ENCODE measurements at places on chromosomes 3 and 15.

DNA sequence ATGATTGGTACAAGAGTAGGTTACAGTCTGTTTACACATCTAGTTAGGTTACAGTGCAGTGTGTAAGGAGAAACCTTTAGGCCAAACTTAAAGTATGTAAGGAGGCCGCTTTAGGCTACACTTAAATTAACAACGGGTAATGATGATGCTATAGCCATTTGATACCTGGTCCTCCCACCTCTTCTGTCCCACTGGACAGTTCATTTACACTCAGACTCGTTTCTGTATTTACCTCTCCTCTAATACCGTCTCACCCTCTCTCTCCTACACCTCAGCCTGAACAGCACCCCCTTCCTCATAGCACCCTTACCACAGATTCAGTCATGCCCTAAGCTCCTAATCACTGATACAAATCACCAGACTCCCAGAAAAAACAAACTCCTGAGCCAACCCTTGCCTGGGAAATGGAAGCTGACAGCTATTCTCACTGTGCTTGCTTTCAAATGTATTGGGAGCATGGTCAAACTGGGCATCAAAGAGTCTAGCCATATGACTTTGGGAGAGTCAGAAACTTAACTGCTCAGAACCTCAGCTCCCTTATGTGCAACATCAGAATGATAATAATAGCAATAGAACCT lies 241.3 kb upstream of the SETMAR start:
- no peak for DNase-seq

DNA sequence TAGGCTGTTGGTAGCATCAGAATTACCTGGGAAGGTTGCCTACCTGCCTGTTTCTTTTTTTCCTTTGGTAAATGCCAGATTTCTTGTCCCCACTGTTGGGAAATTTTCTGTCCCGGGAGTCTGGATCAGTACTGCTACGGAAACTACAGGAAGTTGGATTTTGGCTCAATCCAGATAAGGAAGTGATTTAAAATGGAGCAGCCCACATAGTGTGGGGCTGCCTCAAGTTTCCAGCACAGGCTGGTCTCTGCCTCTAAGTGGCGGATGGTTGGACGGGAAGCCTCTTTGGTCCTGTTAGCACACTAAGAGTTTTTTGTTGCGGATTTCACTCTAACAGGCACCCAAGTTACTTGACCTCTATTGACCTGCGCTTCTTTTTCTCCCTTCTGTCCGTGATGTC lies 54.7 kb downstream of the EEFSEC start:
- DNase-seq: no peak

DNA sequence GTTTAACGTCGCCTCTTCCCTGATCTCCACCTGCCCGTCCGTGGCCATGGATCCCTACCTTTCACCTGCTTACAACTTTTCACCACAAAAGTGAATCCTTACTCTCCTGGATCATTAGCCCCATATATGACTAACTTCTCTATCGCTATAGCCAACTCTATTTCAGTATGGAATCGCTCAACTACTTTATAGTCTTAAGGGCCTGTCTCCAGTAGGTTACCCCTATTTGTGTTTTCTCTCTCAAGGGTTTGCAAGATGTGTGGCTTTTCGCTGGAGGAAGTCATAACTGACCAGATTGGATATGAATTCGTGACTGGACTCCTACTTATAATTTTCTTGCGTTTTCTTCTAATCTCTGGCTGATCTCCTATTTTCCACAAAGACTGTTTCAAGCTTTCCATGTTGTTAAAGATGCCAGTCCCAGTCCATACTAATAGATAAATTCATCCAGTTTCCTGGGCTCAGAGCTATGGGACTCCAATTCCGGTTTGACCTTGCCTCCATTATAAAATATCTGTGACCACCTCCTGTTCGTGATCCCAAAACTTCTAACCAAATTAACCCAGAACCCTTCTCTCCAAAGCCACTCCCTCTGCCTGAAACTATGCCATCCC lies 1.3 kb upstream of the STAG1 start:
- DNase-seq: peak; percentile 60

DNA sequence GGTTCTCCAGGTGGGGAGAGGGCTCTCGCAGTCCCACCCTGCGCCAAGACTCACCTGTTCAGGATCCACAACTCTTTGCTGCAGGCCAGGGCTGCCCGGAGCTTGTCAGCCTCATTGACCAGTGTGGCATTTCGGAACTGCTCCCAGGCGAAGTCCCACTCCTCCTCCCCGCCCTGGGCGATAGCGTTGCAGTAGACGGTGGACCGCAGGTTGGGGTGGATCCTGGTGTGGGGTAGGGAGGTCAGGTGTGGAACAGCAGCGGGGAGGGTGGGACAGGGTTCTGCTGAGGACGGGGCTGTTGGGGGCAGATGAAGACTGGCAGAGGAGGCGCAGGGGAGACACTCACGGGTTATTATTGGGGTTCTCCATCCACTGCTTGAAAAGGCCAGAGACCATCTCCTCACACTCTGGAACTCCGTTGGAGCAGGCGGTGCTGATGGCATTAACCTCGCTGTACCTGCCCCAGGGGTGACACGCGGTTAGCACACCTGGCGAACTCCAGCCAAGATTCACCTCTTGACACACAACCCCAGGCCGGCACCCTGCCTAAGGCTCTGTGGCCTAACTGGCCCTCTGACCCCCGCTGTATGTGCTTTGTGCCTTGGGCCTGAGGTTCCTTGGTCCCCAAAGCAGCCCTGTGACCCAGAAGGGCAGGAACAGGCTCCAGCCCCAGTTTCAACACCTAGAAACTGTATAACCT lies 16.1 kb downstream of the MESP2 start:
- DNase-seq: no peak

DNA sequence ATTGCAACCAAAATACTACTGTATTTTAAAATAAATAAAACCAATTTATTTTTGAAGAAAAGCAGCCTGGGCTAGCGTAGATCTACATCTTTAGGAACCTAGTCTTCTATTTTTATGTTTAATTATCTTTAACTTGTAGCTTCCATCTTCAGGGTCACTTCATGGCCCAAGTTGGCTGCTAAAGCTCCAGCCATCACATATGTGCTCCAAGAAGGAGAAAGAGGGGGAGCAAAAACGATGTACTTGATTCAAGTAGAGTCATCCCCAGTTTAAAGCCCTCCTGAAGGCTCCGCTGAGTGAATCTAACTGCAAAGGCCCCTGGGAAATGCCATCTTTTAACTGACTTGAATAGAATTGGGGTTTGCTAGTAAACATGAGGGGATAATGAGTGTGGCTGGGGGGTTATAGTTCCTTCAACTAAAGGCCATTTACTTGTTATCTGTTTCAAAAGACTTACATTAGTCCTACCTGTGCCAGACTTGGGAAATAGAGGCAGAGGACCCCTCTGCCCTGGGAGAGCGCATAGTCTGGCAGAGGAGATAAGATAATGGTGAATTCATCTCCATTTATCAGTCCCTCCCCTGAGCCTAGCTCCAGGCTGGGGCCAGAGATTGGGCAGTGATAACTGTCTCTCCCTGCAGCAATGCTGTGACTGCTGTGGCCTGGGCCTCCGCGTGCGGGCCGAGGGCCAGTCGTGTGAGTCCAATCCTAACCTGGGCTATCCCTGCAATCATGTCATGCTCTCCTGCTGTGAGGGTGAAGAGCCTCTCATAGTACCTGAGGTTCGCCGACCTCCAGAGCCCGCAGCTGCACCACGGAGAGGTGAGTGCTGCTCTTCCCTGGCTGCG lies 64.6 kb downstream of the FBLN2 start:
- DNase-seq: no peak

DNA sequence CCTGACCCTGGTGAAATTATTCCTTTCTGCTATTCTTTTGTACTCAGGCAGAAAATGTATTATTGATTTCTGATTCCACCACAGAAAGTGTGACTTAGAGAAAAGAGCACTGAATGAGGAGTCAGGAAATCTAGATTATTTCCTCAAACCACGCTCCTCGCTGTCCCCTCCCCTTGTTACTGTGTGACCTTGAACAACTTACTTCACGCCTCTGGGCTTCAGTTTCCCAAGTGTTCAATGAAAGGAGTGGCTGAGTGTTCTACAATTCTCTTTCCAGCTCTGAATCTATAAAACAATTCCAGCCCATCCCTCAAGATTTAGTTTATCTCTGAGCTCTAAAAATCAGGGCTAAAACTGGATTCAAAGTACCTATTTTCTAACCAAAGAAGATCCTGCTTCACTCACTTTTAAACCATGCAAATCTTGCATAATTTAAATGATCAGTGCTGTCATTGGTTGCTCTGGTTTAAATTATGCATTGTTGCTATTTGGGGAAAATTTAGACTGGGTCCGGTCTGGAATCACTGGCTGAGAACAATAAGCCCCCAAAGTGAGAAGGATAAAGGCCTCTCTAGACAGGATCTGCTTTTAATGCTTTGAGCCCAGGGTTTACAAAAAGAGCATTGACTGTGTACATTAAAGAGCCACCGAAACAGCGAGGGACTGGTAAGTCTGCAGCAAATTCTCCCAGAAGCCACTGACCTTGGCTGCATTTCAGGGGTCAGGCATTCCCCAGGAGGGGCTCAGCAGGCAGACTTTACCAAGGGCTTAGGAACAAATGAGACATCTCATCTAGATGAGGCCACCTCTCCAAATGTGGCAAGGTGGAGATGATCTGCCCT lies 3.2 kb downstream of the TNIK start:
- DNase-seq: no peak

DNA sequence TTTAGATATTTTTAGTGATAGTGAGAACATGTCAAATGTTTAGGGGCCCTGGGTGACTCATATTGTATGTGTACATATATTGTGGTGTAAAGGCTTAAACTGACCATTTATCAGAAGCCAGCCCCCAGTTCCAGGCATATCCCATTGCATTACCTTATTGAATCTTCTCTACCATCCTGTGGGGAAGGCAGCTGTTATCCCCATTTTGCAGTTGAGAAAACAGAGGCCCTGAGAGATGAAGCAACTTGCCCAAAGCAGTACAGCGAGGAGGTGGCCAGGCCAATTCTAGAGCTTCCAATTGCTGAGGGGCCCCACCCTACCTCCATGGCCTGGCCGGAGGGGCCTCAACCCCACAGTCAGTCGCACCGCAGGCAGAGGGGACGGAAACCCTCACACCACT lies 47.9 kb downstream of the ZNF710 start:
- DNase-seq: no peak

- DNase-seq: no peak
These were observed 40.5 kb downstream of the CCNL1 start for GRCh38 chr3:157119369-157119951.

DNA sequence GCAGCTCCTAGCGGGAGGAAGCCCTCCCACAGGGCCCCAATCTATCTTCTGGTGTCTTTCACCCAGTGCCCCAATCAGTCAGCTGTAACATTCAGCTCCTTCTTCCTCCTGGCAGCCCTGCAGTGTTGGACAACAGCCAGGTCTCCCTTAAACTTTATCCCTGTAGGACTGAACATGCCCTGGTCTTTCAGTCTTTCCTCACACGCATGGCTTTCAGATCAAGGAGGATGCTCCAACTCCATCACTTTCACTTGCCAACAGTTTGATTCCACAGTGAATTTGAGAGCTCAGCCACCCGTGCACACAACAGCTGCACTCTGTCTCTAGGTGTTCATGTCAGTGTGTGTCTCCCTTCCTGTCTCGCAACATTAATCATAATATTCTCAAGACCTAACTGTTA lies 28.5 kb upstream of the LRRC34 start:
- DNase-seq: peak; percentile 2

GRCh38 chr3:42430781-42431532 lies 20.5 kb upstream of the LYZL4 start:
- DNase-seq: no peak

- DNase-seq: no peak
These were observed 447.4 kb downstream of the AGBL1 start for GRCh38 chr15:86526938-86527690.

GRCh38 chr3:10344147-10344943 lies 23.4 kb upstream of the SEC13 start:
- DNase-seq: no peak

- DNase-seq: no peak
These were observed 56.5 kb upstream of the TMEM108 start for GRCh38 chr3:132981719-132982118.

DNA sequence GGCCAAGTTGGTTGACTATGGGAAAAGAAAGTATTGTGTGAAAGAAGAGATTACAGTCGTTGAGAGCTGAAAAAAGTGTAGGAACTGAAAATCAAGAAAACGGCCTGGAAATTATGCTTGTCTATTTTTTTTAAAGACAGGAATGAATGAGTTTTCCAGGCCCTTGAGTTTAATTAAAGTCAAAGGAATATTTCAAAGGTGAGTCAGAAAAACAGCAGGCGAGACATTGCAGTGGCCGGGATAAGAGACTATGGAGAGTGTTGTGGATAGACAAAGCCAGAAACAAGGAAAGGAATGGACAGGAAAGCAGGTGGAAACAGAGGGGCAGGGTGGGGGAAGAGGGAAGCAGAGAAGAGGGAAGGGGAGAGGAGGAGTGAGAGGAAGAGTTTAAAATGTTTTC lies 275.1 kb upstream of the LRTM1 start:
- DNase-seq: no peak

- DNase-seq: peak; percentile 20
These were observed 25.0 kb downstream of the LSM3 start for GRCh38 chr3:14203521-14204079.

DNA sequence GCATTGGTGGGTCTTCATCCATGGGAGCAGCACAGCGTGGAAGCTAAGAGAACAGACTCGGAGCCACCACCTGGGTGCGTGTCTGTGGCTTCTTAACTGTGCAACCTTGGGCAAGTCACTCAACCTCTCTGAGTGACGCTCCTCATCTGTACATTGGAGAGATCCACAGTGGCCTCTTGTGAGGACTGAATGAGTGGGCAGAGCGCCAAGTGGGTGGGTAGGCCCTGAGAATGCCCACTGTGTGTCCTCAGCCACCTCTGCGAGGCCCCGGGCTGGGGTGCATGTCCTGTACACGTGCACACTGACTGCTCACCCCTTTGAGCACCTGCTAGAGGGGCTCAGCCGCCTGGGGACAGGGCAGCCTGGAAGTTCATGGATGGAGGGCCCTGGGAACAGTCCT lies 99.6 kb upstream of the PRR23E start:
- DNase-seq: no peak

All from NCI-H1105 (cell line).